Activated T-helper 1 cell treated with anti-CD3 and anti-CD28 coated beads, Interleukin-2, amount 50 U/mL, for 16 hours (primary cell): ENCODE measurements at places on chromosomes 1 and 21.

- no peak for DNase-seq
Observed at GRCh38 chr1:3453891-3454810, at the start of gene ARHGEF16. Gene ARHGEF16, plus strand, starts transcription at chr1:3454665. Its CDS starts 8,420 bp downstream, at chr1:3463085.

GRCh38 chr1:60831780-60832179 lies 250.6 kb upstream of the NFIA start:
- no peak for DNase-seq

GRCh38 chr1:115041654-115042053 lies 12.0 kb downstream of the TSHB start:
- DNase-seq, result no peak

DNA sequence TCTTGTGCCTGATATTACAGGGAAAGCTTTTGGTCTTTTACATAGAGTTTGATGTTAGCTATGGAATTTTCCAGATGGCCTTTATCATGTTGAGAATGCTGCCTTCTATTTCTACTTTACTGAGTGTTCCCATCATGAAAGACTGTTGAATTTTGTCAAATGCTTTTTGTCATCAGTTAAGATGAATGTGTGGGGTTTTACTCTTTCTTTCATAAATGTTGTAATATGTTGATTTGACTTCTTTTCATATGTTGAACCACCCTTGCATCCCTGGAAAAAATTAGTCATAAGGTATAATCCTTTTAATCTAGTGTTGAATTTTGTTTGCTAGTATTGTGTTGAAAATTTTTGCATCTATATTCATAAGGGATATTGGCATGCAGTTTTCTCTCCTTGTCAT lies 16.1 kb upstream of the HOOK1 start:
- no peak for DNase-seq

DNA sequence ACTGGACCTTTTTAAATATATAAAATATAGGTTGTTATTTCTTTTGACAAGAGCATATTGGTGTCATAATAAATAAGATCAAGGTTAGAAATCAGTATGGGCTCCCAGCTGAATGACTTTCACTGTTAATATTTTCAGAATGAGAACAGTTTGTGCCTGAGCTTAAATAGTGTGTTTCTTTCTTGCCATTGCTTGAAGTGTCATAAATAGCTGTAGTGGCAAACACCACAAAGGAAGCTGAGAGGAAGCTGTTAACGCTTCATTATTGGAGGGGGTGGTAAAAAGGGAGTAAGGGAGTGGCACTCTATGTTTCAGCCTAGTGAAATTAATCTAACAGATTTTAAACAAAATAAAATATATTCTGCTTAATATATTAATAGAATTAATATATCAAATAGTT lies 1089.8 kb upstream of the NCAM2 start:
- DNase-seq, result no peak

- DNase-seq, result no peak
Observed at GRCh38 chr1:89705901-89706699, 73.2 kb downstream of the LRRC8C start.

DNA sequence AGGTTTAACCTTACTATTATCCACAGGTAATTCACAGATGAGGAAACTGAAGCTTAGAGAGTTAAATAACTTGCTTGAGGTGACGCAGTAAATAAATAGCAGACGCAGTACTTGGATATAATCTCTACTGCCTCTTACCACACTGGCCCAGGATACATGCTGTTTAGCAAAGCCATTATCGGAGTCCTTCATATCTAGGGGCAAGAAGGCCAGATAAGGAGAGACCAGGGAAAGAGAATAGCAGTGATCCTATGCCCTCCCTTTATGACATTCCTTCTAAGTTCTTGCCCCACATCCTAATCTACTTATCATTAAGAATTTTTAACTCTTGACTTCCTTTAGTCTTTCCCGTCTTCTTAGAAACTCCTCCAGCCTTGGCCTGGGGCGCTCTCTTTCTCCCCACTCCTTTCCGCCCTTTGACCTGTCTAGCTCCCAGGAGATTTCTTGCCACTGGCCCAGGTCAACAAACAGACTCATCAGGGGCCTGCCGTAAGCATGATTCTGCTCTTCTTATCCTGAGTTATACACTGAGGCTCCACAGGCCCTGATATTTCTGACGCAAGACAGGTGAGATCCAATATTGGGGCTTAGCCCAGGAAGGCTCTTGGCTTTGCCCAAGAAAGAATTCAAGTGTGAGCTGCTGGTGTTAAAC lies 11.4 kb upstream of the SLAMF1 start:
- no peak for DNase-seq

- no peak for DNase-seq
Observed at GRCh38 chr21:38487901-38488639, 10.2 kb downstream of the ERG start.

GRCh38 chr1:212428496-212428895 lies 4.2 kb upstream of the NENF start:
- DNase-seq, result no peak

GRCh38 chr1:114323959-114324661 lies 170.4 kb upstream of the SYT6 start:
- no peak for DNase-seq

- no peak for DNase-seq
Observed at GRCh38 chr1:26287811-26288210, 7.9 kb downstream of the SH3BGRL3 start.

GRCh38 chr1:101139130-101139529 lies 97.7 kb upstream of the S1PR1 start:
- no peak for DNase-seq

DNA sequence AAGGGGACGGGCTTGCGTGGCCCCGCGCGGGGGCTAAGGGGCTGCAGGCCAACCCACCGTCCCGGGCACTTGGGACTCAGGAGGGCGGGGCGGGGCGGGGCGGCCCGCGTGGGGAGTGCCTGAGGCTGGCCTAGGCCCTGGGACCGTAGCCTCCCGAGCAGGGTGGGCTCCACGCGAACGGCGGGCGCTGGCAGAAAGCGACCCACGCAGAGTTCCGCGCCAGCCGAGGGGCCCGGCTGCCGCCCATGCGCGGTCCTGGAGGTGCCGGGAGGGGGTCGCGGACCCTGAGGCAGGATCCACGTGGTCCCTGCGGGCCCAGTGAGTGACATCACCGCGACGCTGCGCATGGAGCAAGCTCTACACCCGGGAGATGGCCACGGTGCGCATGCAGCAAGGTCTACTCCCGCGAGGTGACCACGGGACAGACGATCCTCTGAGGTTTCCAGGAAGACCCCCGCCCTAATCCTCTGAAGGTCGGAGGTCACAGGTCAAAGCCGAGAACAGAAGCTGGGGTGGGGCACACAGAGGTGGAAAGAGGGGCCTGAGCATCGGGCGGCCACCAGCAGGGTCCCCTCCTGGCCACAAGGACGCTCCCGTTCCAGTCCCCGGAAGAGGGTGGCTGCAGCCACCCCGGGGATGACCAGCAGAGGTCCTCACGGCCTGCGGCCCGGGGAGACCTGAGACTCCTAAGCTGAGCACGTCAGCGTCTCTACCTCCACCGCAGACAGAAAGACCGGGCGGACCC lies 13.5 kb upstream of the SLC19A1 start:
- DNase-seq, result no peak

- no peak for DNase-seq
Observed at GRCh38 chr1:246309247-246309884, 197.7 kb downstream of the SMYD3 start.

GRCh38 chr1:19073311-19074186 lies 117.1 kb upstream of the IFFO2 start:
- DNase-seq, result no peak

GRCh38 chr1:3547055-3548005 lies 64.0 kb downstream of the MEGF6 start:
- no peak for DNase-seq

- DNase-seq, result no peak
Observed at GRCh38 chr1:153356392-153357075, 1.1 kb upstream of the S100A9 start.

- DNase-seq, result no peak
Observed at GRCh38 chr1:47187231-47187925, 2.5 kb downstream of the PDZK1IP1 start.

DNA sequence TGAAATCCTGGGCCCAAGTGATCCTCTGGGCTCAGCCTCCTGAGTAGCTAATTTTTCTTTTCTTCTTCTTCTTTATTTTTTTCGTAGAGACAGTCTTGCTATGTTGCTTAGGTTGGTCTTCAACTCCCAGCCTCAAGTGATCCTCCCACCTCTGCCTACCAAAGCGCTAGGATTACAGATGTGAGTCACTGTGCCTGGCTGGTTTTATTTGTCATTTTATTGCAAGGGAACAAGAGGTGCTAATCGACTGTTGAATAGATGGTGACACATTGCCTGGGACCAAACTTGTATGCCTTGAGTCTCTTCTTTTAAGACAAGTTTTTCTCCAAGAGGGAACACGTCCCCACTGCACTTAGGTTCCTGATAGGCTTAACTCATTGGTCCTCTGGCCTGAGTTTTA lies 20.0 kb upstream of the KLHDC8A start:
- no peak for DNase-seq

- DNase-seq, result no peak
Observed at GRCh38 chr1:182768963-182769362, 20.6 kb upstream of the NPL start.

DNA sequence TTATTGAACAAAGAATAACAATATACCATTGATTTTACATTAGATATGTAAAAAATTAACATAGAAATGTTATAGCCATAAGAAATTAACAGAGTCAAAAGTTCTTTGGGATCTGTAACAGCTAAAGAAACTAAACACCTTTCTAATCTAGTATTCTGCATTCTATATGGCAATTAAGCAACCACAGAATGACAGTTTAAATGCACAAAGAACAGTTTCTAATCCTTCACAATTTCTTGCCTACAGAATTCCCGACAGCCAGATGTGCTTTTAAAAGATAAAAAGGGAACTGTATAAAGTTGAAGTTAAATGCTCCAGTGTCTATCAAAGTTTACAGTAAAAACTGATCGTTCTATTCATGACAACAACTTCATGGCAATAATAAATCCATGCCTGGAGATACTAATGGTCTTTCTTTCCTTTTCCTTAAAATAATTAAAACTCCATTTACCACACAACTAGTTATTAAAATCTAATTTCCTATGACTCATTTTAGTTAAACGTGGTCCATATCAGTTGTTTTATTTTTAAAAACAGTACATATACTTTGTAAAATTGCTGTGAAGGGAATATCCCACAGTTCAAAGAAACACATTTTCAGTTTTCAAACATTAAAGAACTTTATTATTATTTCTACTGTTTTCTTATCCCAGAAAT lies 110.2 kb downstream of the EIF4G3 start:
- no peak for DNase-seq

GRCh38 chr1:58898739-58899586 lies 115.1 kb upstream of the JUN start:
- no peak for DNase-seq

DNA sequence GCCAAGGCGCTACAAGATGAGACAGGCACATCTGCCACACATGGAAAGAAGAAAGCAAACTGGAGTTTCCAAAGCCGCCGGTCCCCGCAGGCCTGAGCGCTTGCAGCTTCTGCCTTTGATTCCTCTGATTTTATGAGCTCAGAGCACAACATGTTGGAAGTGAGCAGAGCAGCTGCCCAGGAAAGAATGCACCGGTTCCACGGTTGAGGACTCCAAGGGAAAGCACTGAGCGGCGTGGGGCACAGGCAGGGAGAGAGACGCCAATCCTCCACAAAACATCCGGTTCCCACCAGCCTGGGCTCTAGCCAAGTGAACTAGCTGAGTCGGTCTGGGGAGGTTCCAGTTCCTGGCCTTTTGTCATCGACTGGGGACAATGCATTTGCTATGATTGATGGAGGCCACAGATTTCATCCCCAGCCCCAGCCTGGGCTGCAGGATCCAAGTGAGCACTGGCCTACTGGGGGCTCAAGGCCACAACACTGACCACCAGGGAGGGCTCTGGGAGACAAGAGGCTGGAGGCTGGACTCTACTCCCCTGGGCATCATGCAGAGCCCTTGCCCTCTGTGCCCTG lies 253.1 kb upstream of the IRF2BP2 start:
- no peak for DNase-seq

DNA sequence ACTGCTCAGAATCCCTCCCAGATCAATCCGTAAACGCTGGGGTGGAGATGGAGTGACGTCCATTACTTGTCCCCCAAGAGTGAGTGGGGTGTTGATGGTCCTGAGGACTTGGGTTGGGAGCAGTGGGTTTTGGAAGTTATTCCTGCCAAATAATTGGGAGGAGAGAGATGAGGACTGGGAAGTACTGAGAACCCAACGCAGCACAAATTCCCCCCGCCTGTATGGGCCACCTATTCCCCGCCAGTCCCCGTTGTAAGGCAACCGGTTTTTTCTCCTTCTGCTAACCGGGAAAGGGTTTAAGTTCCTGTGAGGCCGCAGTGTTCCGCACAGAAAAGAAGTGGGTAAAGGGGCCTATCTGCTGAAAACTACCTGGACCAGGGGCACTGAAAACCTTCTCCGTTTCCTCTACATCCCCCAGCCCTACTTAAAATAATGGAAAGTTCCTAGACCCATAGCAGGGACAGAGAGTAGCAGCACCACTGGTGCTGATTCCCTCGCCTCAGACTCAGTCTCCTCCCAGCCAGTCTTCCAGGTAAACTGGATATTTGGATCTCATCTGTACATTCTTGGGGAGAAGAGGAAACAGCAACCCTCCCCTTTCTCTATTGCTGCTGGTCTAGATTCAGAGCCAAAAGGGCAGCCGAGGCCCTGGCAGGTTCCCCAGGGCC lies 738 bp downstream of the LURAP1 start:
- no peak for DNase-seq
